HepG2 (cell line): ENCODE measurements at places on chromosomes 4 and X. TPM values are rescaled to one million over a fixed set of nuclear protein-coding genes. Genes with fewer than 3 reads are reported as not detected.
A peak's percentile ranks its signal among the peaks of the same experiment; 100 is the strongest.

GRCh38 chr4:158998624-158999023 is 104.3 kb upstream of the RAPGEF2 start:
- no peak for DNase-seq

DNA sequence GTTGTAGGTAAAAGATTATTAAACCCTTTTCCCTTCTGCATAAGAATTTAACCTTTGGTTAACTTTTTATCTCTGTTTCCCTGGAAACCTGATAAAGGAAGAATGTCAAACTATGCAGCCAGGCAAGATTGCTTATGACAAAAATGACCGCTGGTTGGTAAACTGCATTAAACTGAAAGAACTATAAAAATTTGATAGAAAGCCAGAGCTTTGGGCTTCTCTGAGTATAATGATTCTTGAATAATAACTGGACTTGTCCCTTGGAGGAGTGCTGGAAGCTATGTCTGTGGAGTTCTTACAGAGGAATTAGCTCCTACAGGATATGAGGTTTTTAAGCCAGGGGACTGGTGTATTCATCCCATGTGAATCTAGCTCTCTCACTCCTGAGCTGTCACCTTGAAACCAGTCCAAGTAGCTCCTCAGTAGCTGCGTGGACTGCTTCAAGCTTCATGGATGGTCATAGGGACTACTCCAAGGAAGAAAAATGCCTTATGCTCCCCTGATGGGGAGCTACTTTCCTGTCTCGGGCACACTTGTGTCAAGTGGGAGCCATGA is 52.0 kb downstream of the RASL11B start:
- peak; percentile 27 for DNase-seq

DNA sequence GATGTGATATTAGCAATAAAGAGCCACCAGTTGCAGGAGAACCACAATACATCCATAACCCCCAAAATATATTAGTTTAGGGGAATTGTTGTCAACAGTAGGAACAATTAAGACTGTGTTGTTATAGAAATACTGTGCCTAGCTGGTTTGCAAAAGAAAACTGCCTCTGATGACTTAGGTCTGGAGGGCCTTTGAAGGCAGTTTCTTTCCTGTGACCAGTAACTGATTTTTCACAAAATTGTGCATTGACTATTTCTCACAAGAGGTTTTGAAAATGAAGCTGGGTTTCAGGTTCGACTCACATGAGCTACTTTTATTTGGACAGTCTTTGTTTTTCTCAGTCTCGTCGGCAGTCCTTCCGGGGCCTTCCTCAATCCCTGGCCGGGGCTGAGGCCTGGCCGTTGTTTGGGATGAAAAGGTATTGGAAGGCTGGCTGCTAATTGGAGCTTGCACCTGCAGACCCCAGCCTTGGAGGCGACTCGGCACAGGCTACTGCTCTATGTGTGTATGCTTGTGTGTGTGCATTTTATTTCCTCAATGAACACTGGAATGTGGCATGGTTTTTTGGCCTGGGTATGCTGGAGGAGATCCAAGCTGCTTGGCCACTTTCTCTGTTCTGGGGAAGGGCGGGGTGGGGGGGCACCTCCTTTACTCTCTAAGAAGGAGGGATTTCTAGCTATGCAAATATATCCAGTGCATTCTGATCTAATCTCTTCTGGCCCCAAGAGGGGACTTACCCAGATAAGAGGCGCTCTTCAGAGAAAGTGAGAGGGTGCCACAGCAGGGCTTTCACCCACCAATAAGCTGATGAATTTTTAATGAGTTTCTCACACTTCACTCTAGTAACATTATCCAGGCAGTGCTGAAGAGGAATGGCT is 49.5 kb upstream of the LNX1 start:
- no peak for DNase-seq

DNA sequence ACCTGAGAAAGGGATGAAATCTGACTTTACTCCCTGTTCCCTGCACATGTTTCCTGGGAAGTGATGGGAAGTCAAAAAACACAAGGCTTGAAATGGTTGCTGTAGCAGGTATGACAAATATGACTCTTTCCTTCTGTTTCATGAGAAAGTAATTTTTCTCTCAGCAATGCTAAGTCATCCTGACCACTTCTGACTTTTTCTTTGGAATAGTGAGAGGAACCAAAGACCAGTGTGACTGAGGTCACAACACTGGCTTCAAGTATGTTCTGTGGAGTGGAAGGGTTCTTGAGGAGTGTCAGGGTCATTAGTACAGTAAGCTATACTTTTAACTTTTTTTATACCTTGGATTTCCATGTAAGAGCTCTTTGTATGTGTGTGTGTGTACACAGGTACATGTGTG is 225.3 kb downstream of the PPP3CA start:
- DNase-seq, result no peak

The VCX gene
- polyA plus RNA-seq, result 0.13 TPM in 1 of 2 replicates, not detected in the other

The GLRA2 gene
- not detected in 2 replicates for polyA plus RNA-seq

The USP51 gene
- not detected in 2 replicates for polyA plus RNA-seq
